ENCODE measurements at places on chromosomes 5 and 9. TPM values are rescaled to one million over a fixed set of nuclear protein-coding genes. Genes with fewer than 3 reads are reported as not detected.

The NRARP gene
- 0.50 TPM for total RNA-seq

The LCN10 gene
- not detected for total RNA-seq

The OBP2B gene
- not detected for total RNA-seq

DNA sequence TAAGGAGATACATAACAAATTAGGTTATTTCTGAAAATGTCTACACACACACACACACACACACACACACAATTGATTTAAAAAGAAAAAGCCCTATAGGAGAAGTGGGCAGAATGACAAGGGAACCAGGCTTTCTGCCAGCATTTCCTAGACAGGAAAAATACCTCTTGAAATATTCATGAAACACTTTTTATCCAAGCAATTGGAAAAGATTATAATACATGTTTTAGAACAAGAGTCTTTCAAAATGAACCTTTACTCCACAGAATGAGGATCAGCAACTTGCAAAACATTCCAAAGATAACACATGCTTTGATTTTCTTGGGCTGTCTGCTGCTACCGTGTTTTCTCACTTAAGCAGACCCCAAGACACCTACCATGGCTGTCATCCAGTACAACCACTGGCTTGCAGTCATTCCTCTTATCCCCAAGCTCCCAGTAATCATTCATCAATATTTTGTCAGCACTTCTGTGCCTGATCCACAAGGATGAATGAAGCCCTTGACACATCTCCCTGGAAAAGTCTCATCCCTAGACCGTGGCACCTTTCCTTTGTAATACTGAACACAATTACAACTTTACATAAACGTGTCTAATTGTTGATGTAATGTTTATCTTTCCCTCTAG lies 717.1 kb upstream of the ZNF608 start:
- DNase-seq = no peak

GRCh38 chr5:142215915-142216681 lies 107.5 kb downstream of the NDFIP1 start:
- peak; percentile 95 for DNase-seq

DNA sequence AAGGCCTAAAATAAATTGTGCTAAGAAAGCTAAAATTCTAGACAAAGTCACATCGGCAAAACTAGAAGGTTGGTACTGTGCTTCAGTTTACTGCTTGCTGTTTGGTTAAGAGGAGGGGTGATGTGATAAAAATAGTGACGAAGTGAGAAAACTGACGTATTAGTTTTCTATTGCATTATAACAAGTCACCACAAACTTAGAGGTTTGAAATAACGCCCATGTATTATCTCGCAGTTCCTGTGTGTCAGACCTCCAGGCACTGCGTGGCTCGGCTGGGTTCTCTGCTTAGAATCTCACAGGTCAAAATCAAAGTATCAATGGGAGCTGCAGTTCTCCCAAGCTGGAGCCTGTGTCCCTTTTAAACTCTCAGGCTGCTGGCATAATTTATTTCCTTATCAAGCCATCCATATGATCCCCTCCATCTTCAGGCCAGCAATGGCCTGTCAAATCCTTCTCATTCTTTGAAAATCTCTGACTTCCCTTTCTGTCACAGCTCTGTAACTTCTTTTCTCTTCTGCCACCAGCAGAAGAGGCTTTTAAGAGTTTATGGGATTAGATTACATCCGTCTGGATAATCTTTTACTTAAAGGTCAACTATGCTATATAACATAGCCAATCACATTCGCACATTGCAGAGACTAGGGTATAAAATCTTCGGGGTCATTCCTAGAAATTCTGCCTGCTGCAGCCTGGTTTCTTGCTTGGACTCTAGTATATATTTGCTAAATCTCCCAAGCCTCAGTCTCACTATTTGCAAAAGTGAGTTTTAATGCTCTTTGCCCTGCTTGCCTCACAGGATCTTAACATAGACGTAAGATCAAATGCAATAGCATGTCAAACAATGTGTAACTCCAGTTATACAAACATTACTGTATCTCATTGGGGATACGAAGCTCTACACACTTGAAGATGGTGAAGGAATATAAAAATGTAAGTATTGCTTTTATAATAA lies 104.0 kb upstream of the CDKN2B start:
- no peak for DNase-seq

DNA sequence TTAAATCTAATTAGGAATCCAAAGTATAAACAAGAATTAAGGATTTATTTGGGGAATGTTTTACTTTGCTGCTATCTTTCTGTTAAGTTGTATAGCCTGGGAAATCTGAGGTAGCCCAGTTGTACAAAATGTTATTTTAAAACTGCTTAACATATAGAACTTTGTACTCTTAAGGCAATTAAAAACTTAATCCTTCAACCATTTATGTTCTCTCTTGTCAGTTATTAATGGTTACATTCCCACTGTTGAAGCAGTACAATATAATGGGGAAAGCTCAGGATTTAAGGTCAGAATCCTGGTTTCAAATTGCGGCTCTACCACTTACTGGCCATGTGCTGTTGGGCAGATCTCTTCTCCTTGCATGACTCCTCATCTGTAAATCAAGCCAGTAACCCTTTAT lies 32.7 kb downstream of the FBXO38 start:
- DNase-seq = no peak

Data from mammary epithelial cell (primary cell).